ENCODE measurements at places on chromosomes 1 and 21.

DNA sequence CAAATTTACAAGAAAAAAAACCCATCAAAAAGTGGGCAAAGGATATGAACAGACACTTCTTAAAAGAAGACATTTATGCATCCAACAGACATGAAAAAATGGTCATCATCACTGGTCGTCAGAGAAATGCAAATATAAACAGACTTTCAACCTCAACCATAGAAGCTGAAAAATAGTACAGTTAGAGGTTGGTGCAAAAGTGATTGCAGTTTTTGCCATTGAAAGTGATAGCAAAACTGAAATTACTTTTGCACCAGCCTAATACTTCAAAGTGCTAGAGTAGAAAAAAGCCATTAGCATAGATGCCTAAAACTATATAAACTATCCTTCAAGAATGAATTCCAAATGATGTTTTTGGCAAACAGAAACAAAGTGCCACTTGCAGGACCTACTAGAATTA, 365.8 kb upstream of the DPYD start:
- no peak for DNase-seq

- no peak for DNase-seq
Measured at GRCh38 chr1:87735750-87736149, 407.1 kb downstream of the LMO4 start.

DNA sequence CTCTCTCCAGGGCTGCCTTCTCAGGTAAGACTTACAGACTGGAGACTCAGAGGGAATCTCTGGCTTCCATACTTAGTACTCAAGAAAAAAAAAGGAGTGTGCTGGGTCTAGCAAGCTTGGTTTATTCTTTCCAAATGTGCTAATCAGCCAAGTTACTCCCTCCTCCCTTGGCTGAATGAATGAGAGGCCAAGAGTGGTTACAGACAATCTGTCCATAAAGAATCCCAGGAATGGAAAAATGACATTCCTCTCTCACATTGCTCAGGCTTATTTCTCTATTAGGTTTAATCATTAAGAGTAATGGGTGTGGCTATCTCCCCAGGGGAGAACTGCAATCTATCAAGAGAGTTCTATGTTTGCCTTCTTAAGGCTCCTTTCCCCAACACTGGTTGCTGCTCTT, 547.3 kb upstream of the PLXNA2 start:
- DNase-seq, result no peak

DNA sequence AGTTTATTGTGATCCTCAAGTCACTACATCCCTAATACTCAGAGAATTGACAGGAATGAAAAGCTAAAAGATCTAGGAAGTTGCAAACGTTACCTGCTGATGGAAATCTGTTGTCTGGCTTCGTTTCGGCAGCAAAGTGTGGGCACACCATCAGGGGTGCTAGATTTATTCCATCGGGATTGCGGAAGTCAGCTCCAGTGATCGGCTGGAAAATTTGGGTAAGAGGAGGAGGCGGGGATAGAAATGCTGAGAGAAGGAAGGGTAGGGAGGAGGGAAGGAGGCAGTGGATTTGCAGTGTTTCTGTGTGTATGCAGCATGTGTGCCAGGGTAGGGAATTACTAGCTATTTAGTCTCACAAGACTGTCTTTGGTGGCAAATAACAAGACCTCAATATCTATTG, at the start of gene CTSK:
CTSK (minus strand) TSS at position 140 of the 400 bp plus-strand sequence. CDS start 1,455 bp downstream, outside the sequence.
- no peak for DNase-seq

GRCh38 chr1:213032651-213033050, 17.0 kb upstream of the ANGEL2 start:
- DNase-seq, result no peak

- no peak for DNase-seq
Measured at GRCh38 chr1:201454608-201455007, 14.4 kb downstream of the PHLDA3 start.

DNA sequence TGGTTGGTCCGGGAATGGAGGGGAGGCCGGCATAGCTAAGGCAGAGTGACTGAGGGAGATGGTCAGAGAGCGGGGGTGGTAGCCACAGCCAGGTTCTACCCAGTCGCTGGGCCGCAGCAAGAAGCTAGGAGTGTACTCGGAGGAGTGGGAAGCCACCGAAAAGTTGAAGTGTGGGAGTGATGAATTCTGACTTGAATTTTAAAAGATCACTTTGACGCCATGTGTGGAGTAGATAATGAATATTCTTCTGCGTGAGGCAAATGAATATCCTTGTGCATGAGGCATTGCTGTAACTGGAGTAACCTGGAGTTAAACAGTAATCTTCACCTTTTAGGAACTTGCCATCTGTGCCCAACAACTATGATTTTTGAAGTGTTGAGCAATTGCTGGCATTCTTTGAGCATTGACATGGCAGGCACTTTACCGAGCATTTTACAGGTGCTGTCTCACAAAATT, 6.9 kb downstream of the CTPS1 start:
- no peak for DNase-seq

GRCh38 chr1:161241682-161242081, 3.7 kb upstream of the NR1I3 start:
- DNase-seq, result no peak

GRCh38 chr1:109959974-109960744, 24.4 kb upstream of the AHCYL1 start:
- DNase-seq, result no peak

DNA sequence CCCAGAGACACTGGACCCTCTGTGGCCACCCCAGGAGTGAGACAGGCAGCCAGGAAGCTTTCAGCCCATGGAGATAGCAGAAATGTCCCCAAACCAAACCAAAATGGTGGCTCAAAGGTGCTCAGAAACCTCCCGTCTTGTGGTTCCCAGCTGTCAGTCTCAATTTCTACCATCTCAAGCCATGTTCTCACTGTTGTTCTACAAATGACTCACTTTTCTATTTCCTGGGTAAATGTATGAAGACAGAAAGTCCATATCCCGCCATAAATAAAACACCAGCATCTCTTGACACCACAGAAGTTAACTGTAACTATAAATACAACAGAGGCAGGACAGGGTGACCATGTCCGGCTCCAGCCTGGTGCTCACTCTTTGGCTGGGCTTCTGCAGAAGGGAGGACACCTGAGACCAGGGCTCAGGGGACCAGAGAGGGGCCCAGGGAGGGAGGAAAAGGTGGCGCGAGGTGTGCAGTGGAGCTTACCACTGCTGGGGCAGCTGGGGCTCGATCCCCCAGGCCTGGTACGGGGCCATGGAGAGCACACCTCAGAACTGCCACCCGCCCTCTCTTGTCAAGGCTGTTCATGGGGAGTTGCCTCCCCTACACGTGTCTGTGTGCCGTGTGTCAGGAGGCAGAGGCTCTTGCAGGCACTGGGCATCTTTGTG, 43.6 kb downstream of the EPHB2 start:
- no peak for DNase-seq

DNA sequence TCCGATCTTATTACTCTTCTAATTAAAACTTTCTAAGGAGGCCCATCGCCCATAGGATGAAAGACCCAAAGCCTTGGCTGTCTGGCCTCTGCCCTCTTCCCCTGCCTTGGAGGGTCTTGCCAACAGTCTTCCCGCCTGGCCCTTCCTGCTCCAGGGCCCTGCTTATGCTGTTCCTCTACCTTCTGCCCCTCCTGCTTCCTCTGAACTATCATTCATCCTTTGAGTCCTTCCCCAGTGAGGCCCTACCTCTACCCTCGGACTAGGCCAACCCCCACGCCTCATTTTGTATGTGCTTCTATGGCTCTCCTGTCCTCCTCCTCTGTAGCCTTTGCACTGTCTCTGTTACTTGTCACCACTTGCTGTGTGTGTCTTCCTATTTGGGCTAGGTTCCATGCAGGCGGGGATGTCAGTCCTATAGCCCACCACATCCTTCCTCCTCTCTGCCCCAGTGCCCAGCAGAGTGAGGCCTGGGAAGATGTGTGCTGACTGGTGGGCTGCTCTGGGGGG, 5.4 kb downstream of the RUSC1 start:
- no peak for DNase-seq

- no peak for DNase-seq
Measured at GRCh38 chr1:245552331-245552730, 397.5 kb downstream of the KIF26B start.

All from hippocampal formation (tissue), 2 donors.